SK-N-MC (cell line): ENCODE measurements at places on chromosomes 6 and 20.

- no peak for DNase-seq
These were observed 6.1 kb downstream of the MDFI start for GRCh38 chr6:41644297-41644879.

GRCh38 chr6:165893431-165893830, 230.4 kb upstream of the PDE10A start:
- no peak for DNase-seq

- peak; percentile 79 for DNase-seq
These were observed 445.9 kb upstream of the JARID2 start for GRCh38 chr6:14799928-14800327.

GRCh38 chr20:15406072-15406471, 1068.7 kb upstream of the FLRT3 start:
- no peak for DNase-seq

- DNase-seq, result no peak
These were observed 16.2 kb downstream of the FRS3 start for GRCh38 chr6:41763470-41763869.

DNA sequence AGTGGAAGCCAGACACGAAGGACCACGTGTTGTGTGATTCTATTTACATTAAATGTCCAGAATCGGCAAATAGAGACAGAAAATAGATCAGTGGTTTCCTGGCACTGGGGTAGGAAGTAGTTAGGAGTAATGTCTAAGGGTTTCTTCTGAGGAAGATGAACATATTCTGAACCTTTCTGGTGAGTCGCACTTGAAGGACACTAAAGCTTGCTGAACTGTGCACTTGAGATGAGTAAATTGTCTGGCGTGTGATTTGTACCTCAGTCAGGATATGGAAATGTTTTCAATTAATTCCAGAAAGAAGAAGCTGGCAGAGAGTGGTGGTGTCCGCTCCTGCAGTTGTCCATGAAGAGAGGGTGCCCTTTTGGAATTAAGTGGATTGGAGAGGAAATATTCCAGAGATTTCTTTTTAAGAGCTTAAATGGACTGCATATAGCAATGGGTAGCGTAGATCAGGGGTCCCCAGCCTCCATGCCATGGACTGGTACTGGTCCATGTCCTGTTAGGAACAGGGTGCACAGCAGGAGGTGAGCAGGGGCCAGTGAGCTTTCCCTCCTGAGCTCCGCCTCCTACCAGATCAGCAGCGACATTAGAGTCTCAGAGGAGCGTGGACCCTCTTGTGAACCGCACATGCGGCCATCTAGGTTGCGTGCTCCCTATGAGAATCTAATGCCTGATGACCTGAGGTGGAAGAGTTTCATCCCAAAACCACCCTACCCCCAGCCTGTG, 12.4 kb upstream of the KIF25 start:
- DNase-seq, result no peak

DNA sequence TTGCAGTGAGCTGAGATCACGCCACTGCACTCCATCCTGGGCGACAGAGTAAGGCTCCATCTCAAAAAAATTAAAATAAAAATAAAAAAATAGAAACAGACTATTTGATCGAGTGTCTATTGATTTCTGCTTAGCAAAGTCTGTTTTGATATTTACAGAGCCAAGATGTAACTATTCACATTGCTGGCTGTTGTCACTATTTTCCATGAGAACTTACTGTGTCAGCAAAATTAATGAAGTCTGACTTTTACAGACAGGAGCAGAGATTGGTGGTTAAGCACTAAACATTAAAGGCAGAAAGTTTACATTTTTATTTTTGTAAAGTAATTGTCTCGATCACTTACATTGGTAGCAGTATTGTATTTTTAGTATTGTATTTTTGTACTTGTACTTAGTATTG, 85.0 kb upstream of the CCDC28A start:
- DNase-seq, result no peak

DNA sequence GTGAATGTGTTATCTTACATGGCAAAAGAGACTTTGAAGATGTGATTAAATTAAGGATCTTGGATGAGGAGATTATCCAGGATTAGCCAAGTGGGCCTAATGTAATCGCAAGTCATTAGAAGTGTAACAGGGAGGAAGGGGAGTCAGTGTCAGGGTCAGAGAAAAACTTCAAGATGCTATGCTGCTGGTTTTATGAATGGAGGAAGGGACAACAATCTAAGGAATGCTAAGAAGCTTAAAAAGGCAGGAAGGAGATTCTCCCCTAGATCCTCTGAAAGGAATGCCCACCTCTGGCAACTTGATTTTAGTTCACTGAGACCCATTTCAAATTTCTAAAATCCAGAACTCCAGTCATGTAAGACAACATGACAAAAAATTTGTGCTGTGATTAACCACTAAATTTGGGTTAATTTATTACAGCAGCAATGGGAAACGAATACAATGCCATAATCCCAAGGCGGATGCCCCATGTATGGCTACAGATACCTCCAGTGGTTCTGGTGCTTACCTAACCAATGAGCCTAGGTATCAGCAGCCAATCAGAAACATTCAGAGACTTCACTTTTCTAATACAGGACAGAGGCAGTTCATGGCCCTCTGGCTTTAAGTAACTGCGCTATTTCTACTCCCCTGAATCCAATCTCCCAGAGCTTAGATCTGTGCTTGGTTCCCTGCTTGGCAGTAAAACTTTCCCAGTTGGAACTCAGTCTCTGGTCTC, 3.6 kb upstream of the TAAR8 start:
- no peak for DNase-seq

DNA sequence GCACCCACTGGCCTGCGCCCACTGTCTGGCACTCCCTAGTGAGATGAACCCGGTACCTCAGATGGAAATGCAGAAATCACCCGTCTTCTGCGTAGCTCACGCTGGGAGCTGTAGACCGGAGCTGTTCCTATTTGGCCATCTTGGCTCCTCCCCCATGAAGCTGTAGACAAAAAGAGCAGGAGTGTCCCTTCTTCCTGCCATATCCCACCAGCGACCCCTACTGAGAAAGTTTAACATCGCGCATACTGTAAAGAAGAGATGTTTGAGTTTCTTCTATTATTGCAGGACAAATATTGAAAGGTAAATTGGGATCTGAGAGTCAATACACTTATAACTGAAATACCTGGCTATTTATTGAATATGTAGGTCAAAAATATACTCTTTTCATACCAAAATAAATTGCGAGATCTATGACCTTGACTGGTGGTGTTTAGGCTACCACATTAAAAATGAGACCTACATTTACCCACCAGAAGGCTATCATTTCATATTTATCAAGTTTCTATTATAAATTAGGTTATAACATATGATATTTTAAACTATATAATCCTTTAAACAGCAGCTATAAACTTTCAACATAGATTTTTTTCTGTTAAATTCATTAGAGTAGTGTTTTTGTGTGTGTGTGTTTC, 586.3 kb downstream of the HTR1B start:
- DNase-seq, result peak; percentile 57

- no peak for DNase-seq
These were observed 32.2 kb upstream of the IER3 start for GRCh38 chr6:30776390-30777154.

GRCh38 chr20:34574426-34574825, 15.9 kb downstream of the MAP1LC3A start:
- no peak for DNase-seq

DNA sequence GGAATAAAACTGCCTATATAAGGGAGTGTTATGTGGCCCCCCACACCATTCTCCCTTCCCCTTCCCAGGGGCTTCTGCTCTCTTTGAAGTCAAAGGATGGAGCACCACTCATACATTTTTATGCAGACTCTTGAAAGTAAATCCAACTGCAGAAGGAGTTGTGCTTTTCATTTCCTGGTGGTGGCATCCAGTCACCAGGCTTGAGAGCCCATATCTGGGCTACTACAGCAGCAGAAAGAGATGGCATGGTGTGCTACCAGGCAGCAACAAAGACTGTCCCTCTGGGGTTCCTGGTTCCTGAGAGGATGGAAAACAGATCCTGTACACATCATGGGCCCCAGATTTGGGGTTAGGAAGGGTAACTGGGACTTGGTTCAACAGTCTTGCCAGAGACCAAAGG, 226.4 kb downstream of the CLIC5 start:
- no peak for DNase-seq

DNA sequence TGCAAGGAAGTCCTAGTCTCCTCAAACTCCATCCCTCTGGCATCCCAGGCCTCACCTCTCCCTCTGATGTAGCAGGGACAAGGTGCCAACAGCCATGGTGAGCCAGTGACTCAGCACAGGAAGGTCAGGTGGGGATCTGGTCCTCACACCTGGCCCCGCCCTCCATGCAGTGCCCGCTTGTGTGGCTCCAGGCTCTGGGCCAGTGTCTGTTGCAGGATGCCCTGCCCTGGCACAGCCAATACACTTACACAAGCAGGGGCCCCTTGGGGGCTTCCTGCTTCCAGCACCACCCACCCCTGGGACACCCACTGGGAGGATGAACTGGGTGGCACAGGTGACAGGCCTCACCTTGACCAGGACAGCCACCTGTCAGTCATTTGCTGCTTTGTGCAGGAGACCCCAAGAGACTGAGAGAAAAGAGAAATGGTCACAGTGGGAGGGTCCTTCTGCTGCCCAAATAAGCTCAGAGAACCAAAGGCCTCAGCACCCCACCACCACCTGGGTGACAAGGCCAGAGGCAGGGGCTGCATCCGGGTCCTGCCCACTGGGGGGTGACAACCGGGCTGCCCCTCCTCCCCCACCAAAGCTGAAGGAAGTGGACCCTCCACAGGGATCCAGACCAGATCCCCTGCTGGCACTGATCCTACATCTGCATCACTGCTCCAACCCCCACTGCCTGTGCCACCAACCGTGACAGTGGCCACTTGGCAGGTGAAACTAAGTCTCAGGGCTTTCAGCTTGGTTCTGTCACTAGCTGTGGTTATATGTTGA, 658.8 kb upstream of the DEFB115 start:
- DNase-seq, result no peak

DNA sequence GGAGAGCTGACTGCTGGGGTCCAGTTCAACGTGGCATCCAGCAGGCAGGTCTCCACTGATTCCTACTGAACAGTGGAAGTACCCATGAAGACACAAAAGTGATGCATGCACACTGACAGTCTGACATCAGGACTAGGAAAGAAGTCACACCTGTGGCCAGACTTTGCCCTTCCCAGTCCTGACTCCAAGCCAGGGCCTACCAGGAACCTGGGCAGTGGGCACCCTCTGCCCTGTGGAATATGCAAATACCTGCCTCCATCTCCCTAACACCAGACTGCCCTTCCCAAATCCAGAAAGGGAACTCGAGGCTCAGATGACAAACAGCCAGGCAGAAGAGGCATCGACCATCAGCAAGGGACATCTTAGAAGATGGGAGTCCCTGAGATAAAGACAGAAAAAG, 50.9 kb downstream of the SLC23A2 start:
- no peak for DNase-seq

DNA sequence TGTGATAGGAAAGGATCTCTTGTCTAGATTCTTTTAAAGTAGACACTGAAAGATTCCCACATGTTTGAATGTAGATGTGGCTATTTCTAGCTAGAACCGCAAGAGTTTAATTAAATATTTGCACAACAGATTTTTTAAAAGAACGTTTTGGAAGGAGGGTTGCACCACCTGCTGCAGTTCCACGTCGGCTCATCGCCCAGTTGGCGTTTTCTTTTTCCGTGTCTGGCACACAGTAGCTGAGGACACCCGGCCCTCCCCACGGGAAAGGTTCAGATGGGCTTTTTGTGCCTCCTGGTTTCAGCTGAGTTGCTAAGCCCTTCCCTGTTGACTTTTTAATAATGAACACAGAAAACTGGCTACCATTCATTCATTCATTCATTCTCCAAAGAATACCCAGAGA, 41.8 kb upstream of the DOK5 start:
- no peak for DNase-seq

- DNase-seq, result no peak
These were observed 14.8 kb upstream of the TFAP2D start for GRCh38 chr6:50698546-50698945.

DNA sequence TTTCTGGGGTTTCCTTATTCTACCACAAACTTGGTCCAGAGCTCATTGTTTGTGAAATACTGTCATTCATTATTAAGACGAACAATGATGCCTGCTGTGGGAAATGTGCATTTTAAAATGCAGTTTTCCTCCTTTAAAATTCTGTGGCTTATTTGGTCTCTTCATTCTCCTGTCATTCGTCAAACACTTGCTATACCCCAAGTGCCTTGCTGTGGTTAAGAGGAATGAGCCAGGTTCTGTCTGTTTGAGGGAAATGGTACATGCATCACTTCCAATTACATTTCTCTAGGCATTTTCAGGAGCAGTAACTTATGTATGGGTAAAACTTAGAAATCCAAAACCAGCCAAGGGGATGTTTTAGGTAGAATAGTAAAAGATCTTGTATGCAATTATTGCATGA, 1087.7 kb downstream of the KIF16B start:
- DNase-seq, result no peak

GRCh38 chr20:3686867-3687321, 5.1 kb upstream of the ADAM33 start:
- no peak for DNase-seq
